ENCODE measurements at places on chromosomes 12 and 14.

DNA sequence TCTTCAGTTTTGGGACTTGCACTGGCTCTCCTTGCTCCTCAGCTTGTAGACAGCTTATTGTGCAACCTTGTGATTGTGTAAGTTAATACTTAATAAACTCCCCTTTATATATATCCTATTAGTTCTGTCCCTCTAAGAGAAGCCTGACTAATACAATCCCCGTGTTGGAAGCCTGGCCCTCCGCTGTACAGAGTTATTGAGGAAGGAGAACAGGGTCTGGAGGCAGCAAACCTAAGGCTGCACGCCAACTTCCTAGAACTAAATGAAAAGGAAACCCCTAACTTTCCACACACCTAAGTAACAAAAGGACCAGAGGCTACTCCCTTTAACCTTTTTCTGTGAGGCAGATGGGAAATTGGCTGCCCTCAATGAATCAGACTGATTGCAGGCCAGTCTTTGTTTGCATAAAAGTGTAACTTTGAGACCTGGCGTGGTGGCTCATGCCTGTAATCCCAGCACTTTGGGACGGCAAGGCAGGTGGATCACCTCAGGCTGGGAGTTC lies 42.6 kb upstream of the LIMA1 start:
- no peak for DNase-seq

DNA sequence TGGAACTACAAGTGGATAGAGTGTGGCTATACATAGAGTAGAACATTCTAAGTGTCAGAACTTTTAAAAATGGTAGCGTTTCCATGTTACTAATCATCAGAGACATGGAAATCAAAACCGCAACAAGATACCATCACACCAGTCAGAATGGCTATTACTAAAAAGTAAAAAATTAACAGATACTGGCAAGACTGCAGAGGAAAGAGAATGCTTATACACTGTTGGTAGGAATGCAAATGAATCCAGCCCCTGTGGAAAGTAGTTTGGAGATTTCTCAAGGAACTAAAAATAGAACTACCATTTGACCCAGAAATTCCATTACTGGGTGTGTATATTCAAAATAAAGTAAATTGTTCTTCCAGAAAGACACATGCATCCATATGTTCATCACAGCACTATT lies 518.6 kb downstream of the NELL2 start:
- no peak for DNase-seq

DNA sequence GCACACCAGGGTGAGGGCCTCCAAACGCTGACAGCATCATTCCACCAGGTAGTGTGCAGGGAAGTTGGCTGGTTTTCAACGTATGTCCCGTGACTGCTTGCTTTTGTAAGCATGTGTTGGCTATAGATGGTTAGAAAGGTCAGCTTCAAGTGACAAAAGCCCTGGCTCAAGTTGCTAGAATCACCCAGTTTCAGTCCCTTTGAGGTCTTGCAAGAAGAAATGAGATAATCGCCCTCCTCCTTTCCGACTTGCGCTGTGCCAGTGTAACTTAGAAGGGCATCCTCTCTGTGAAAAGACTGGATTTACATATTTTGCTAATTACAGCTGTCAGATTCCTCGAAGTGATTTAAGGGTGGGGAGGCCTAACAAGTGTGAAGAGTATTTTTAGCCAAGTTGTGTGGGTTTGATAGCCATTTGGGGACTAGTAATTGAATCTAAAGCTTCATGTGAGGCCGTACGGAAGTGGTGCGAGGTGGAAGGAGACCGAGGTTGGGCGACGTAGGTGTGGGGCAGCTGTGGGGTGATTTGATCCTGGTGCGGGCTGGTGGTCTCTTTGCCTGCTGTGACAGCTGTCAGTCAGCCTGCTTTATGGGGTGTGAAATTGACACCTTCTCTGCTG lies 94.7 kb downstream of the CHST11 start:
- no peak for DNase-seq

DNA sequence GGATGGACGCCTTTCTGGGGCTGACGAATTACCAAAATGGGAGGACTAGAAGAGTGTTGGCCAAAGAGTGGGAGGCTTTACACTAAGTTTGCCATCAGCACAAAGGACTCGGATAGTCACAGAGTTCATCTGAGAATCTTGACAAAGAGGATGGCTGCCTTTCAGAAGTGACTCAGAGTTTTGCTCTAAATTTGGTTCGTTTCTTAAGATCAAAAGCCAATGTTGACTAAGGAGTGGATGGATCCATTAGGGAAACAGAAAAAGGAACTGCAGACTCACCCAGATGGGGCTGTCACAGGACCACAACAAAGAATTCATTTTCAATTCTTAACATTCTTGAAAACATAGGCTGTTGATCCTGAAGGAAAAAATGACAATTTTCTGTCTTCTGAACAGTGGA lies 81.3 kb upstream of the DUSP6 start:
- no peak for DNase-seq

DNA sequence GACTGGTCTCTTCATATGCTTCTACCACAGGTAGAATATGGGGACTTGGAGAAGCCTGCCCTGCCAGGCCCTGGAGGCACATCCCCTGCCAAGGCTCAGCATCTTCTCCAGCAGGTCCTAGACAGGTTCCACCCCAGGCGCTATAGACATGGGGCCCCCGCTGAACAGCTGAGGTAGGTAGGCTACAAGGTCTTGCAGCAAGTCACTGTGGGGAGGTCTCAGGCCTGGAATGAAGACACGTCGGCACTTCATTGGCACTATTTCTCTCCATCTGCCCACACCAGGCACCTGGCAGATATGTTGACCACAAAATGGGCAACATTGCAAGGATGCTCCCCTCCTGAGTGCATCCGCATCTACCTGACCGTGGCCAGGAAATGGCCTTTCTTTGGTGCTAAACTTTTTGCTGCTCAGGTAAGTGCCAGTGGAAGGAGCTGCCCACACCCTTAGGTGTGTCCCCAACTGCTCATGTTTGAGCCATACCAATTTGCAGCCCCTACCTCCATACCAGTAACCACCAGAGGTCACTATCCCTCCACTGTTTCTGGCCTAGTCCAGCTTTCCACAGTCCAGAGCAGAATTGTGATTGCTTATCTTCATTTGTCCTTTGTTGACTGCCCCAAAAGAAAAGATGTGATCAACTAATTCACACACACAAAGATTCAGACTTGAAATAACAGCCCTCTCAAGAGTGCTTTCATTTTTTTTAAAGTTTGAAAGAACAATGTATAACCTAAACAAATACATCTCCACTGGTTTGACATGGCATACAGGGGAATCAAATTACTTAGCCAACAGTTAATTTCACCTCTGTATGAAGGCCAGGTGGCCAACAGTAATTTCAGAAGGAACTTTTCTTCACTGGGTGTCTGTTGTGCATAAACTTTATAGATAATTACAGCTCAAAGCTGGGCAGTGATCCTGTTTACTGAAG lies 16.1 kb downstream of the PIGH start:
- no peak for DNase-seq

GRCh38 chr14:58863661-58864345 lies 226.0 kb downstream of the DACT1 start:
- no peak for DNase-seq

- DNase-seq: no peak
Measured at GRCh38 chr14:52740751-52741150, 10.8 kb downstream of the STYX start.

DNA sequence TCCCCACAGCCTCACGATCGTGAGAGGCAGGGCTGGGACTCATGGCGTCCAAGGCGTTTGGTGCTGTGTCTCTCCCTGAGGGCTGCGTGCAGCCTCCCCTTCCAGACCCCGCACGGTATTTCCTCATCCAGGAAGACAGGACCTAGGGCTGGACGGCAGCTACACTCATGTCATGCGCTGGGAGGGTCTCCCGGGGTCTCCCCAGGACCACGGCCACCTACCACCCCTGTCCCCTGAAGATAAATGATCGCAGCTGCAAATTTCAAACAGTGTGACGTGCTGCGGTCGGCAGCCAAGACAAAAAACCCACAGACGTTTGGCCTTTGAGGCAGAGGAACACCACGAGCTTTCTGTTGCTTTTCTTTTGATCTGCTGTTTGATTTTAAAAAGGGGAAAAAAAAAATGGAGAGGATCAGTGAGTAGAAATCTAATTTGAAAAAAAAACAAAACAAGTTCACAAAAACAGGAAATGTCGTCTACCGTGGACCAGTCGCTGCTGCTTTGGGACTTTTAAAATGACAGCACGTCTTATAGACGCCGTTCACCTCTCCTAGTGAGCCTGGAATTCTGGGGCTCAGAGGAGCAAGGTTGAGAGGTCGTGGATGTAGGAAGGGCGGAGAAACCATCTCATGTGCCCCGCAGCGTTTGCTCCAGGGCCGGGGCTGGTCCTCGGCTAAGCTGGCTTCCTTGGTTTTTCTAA lies 237.6 kb downstream of the SLC41A2 start:
- DNase-seq: no peak

GRCh38 chr12:115101520-115101919 lies 417.5 kb upstream of the TBX3 start:
- DNase-seq: no peak

All from NCI-H1436 treated with DMSO at 0.1 percent for 48 hours (cell line).